Endothelial cell of umbilical vein (primary cell): ENCODE measurements at places on chromosomes 7 and 10. TPM values are rescaled to one million over a fixed set of nuclear protein-coding genes. Genes with fewer than 3 reads are reported as not detected.

The EMX2 gene
- total RNA-seq, result not detected in 2 replicates

The HOXA5 gene
- total RNA-seq, result 18.8 and 21.4 TPM in 2 replicates

The SPDYE9 gene
- total RNA-seq, result not detected in 2 replicates

The MRLN gene
- not detected in 2 replicates for total RNA-seq

The DENND2A gene
- 0.33 TPM in 1 of 2 replicates, not detected in the other for total RNA-seq

The OR2F2 gene
- total RNA-seq, result not detected in 2 replicates

The TET1 gene
- total RNA-seq, result 1.3 and 1.5 TPM in 2 replicates

The TRIM50 gene
- total RNA-seq, result not detected in 2 replicates

The GIMAP4 gene
- total RNA-seq, result 168 and 174 TPM in 2 replicates

The NEUROD6 gene
- total RNA-seq, result not detected in 2 replicates

The SLC13A1 gene
- total RNA-seq, result not detected in 2 replicates

The NEURL1 gene
- 0.22 and 0.30 TPM in 2 replicates for total RNA-seq

The MLXIPL gene
- not detected in 2 replicates for total RNA-seq

The KCND2 gene
- 0.05 TPM in 1 of 2 replicates, not detected in the other for total RNA-seq

The SPDYE6 gene
- not detected in 2 replicates for total RNA-seq
